ENCODE measurements at places on chromosomes 2 and 18.

DNA sequence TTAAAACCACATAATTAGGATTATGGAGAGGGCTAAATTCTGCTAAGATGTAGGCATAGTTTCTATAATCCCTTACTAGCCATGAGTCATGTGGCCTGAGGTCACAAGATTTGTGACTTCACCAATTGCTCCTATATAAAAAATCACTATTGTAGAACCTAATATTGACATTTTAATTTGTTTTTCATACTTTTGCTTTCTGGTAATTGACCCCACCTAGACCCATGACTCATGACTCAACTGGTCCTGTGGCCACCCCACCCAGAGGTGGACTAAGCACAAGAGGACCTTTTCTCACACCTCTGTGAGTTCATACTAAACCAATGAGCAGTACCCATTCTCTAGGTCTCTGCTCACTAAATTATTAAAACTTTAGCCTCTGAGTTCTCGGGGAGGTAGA is 1567.5 kb upstream of the LRRTM1 start:
- no peak for DNase-seq

DNA sequence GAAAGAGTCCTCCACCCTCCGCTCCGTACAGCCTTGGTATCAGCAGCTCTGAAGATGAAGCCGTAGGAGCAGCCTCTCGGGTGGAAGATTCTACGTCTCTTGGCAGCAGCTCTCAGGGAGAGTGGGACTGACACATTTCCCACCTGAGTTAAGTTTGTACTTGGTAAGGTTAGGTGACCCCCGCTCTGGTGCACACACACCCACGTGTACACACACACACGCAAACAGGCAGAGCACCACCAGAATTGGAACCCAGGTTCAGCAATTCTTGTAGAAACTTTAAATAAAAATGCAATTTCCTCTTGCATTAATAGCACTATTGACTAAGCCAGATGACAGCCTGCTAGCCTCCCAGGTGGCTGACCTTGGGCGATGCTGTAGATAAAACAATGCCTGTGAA is 111.5 kb downstream of the MBP start:
- no peak for DNase-seq

DNA sequence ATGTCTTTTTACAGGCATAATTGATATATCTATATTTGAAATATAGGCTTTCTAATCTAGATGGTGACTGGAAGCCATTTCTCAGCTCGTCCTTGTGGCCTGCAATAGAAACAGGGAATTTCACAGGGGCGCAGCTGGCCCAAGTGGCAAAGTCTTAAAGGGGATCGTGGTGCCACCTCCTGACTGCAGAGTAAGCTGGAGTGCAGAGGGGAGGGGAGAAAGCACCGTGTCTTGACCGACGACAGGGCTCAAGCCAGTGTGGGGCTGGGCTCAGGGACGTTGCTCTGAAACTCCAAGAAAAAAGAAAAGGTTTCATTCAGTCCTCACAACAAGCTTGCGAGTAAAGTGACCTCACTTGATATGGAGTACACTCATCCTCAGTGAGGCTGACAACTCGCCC is 255.1 kb downstream of the DCDC2C start:
- no peak for DNase-seq

DNA sequence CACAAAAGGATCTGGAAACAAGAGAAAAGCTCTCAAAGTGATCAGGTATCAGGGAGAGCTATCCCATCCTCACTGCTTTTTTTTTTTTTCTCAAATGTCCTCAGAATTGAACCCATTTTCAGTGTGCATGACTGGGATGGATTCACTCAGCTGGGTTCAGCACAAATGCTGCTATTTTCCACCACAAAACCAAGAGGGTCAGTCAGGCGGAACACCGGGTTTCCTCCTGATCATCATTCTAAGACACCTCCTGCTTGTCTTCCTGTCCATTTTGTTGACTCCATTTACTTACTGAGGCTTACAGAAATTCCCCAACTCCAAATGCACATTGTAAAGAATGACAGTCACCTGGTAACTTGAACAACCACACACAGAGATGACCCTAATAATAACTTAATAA is 39.9 kb downstream of the CYRIA start:
- DNase-seq, result no peak

DNA sequence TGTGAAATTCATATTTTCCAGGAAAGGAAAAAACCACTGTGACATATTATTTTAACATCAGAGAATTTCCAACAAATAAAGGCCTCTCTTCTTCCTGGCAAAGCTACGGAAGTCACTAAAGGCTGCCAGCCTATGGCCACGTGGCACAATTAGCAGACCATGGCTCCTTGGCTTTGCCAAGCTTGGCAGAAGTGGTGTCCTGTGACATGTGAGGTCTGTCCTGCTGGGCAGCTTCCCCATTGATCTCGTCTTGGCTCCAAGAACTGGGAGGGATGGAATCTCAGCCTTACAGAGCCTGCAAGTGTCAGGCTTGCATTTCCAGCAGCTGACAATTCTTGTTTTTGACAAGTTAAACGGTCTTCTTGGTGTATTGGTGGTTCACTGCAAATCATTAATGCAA is 226.9 kb upstream of the THSD7B start:
- peak; percentile 22 for DNase-seq

DNA sequence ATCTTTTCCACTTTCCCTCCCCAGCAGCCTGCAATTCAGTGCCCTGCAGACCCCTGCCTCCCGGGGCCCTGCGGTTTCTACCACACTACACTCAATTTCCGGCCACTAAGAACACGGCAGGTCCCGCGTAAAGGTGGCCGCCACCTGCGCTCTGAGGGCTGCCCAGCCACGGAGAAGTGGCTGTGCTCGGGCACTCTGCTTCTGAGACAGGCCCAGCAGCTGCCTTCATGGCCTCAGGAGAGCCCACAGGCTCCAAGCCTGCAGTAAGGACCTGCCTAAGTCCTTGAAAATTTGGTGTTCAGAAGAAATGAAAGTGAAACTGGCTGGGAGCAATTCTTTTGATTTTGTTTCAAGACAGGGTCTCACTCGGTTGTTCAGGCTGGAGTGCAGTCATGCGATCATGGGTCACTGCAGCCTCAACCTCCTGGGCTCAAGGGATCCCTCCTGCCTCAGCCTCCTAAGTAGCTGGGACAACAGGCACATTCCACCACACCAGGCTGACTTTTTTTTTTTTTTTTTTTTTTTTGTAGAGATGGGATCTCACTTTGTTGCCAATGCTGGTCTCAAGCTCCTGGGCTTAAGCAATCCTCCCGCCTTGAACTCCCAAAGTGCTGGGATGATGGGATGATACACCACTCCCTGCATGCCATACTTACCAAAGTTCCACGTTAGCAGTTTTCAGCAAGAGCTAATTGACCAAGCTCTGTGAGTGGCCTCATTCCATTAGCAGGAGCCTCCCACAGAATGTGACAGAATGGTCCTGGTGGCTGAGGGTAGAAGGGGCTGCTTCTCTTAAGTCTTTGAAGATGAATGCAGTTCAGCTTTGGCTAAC is 14.6 kb upstream of the ALPP start:
- DNase-seq, result no peak

DNA sequence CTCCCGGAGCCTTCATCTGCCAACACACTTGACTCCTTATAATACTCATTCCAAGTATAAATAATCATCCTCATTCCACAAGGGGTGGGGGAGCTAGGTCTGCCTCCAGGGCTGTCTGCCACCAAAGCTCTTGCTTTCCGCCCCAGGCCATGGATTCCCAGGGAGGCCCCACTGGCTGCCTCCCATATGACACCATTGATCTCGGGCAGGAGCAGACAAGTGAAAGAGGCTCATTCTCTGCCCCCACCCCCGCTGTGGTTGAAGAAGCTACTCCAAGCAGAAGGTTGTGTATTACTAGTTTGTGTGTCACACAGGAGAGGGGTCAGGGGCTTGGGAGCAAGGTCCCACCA is 99.5 kb downstream of the MRO start:
- no peak for DNase-seq

DNA sequence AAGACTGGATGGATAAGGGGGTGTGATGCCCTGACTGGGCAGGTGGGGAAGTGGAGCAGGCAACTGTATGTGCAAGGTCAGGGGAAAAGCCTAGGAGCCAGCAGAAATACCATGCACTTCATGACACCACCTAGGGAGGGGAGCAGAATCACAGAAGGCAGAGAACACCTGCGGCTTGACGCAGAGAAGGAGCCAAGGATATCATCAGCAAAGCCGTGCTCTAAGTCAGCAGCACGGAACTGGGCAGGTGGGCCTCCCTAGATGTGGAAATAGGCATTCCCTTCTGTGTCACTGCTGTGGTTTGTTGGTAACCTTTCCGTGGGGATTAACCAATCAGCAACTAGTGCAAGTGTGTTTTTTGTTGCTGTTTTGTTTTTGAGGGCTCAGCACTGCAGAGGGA is 41.3 kb downstream of the HDLBP start:
- DNase-seq, result no peak

DNA sequence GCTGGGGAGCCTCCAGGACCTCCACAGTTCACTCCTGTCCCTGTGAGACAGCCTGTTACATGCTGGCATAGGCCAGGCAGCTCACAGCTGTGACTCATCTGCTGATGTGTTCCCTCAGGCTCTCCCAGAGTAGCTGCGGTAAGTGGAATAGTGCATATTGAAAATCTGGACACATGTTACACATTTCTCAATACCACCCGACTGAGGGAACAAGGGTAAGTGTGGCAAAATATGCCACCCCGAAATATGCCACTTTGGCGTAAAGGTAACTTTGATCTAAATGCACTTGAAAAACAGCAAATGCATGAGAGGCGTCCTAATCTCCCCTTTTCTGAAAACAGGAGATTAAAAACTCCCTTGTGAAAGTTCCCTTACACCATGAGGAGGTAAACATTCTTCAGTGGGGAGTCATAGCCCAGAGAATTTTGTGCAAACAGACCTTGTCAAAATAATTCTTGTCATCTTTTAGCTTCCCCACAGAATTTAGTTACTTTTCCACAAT is 557.9 kb downstream of the CCDC85A start:
- DNase-seq, result no peak

DNA sequence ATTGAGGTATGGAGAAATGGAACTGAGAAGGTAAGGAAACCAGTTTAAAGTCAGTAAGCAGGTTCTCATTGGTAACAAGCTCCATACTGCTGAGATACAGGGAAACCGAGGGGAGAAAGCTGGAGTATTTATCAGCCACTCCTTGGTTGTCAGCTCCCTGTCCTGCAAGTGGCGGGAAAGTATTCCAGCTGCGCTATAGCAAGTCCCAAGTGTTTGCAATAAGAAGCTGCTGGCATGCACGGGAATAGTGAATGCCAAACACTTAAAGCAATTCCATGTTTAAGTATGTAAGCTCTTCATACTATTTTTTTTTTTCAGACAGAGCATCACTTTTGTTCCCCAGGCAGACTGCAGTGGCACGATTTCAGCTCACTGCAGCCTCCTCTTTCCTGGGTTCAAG is 1601.1 kb downstream of the SUCLG1 start:
- no peak for DNase-seq

GRCh38 chr18:62710417-62710816 is 4.9 kb upstream of the PHLPP1 start:
- DNase-seq, result no peak

- DNase-seq, result no peak
These were observed 65.0 kb upstream of the NYAP2 start for GRCh38 chr2:225334514-225334913.

- peak; percentile 35 for DNase-seq
These were observed 9.9 kb downstream of the TMBIM1 start for GRCh38 chr2:218282173-218282991.

DNA sequence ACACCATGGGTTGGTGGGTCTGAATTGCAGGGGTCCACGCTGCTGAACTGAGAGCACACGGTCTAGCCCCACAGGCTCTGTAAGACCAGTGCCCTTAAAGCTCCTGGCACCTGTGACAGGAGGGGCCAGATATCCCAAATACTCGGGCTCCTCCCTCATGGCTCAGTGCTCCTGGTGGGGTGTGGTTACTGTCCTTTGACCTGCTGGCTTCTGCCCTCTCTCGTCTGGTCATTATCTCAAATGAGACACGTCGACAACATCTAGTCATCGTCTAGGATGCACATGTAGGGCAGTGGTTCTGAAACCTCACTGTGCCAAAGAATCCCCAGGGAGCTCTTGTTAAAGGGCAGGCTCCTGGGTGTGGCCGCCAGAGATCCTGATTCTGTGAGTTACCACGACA is 258.4 kb downstream of the LOXHD1 start:
- DNase-seq, result no peak

- DNase-seq, result no peak
These were observed 344.2 kb downstream of the ERBB4 start for GRCh38 chr2:212194396-212194795.

GRCh38 chr2:224816816-224817215 is 100.7 kb upstream of the CCDC195 start:
- no peak for DNase-seq

DNA sequence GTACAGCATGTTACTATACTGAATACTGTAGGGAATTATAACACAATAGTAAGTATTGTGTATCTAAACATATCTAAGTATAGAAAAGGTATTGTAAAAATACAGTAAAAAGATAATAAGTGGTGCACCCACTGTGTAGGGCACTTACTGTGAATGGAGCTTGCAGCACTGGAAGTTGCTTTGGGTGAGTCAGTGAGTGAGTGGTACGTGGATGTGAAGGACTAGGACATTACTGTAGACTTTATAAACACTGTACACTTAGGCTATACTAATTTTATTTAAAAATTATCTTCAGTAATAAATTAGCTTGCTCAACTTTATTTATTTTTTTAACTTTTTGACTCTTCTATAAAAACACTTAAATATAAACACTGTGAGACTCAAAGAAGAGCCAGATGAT is 82.6 kb downstream of the MTA3 start:
- no peak for DNase-seq

DNA sequence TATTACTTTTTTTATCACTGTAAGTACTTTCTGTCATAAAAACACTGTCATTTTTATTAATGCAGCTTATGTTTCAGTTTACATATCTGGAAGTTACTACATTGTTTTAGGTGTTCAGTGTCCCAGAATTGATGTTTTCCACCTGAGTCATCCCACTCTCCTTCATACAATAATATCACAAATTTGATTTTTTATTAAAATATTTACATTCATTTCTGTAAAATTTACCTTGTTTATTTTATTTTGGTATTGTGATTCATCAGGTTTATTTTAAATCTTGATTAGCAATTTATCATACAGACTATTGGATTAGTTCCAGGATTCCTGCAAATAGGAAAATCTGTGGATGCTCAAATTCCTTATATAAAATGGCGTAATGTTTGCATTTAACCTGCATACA is 1662.9 kb downstream of the SUCLG1 start:
- DNase-seq, result no peak

- no peak for DNase-seq
These were observed 37.6 kb upstream of the IL1RL1 start for GRCh38 chr2:102273619-102274211.

DNA sequence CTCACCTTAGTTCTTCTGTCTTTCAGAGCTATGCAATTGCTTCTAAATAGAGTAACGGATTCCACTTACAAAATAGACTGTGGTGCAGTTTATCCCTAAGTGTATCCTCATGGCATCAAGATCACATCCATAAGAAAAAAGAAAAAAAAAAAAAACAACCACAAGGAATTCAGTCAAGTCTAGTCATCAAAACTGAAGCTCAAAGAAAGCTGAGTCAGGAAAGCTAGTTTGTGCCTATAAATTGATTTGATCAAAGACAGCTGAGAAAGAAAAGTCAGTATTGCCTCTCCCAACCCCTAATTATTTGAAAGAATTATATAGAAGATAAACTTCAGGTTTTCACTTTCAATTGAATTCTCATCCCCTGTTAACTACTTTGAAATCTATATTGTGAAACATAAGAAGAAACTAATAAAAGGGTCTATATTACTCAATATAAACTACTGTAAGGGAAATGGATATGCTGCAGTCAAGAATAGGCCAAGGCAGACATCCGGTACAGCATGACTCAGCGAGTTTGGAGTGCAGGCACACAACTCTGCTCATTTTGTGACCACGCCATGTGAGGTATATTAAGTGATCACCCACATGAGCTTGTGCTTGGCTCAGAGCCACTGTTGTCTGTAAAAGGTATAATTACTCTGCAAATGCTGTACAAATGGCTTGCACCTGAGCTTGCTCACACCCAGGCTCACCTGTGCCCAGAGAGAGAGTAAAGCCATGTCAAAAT is 568.1 kb upstream of the CRIM1 start:
- no peak for DNase-seq

Data from C1 segment of cervical spinal cord (tissue), 14 donors.